ENCODE measurements at places on chromosomes 2 and 18.
A peak's percentile ranks its signal among the peaks of the same experiment; 100 is the strongest.

GRCh38 chr2:174787487-174788205 lies 23.4 kb upstream of the CHRNA1 start:
- no peak for DNase-seq

- DNase-seq: no peak
Observed at GRCh38 chr2:11406267-11406957, 59.5 kb downstream of the E2F6 start.

GRCh38 chr2:190318514-190318913 lies 1.1 kb downstream of the HIBCH start:
- no peak for DNase-seq

DNA sequence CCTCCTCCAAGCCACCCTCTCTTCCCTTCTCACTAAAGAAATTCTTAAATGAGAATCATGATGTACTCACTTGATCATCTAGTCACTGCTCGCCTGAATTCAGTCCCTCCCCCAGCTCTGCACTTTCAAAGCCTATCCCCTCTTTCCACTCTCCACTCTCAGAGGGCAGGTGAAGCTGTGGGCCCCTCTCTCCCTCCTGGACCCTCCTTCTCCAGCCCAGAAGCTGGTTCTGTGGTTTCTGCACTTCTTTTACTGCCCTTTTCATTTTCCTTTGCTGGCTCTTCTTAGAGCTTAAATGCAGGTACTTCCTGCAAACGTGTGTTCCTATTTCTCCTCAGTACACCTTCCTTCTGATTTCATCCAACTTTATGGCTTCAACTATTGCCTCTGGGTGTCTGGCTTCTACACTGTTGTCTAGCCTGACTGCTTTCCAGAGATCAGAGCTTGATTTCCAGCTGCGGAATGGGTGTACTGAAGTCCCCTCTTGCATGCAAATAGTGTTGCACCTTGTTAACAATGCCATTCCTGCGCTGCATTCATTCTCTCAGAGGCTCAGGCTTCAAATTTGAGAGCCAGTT lies 15.3 kb upstream of the TXNDC2 start:
- DNase-seq: no peak

GRCh38 chr2:68767031-68767961 lies 32.7 kb downstream of the ARHGAP25 start:
- DNase-seq: peak; percentile 45

- no peak for DNase-seq
Observed at GRCh38 chr2:147430408-147430807, 414.4 kb upstream of the ACVR2A start.

GRCh38 chr18:57850063-57850462 lies 46.9 kb upstream of the ATP8B1 start:
- no peak for DNase-seq

- no peak for DNase-seq
Observed at GRCh38 chr2:129061769-129062121, 743.1 kb upstream of the HS6ST1 start.

GRCh38 chr18:70148039-70148938 lies 57.2 kb downstream of the RTTN start:
- no peak for DNase-seq

GRCh38 chr2:70797506-70797905 lies 7.1 kb upstream of the FIGLA start:
- DNase-seq: no peak

DNA sequence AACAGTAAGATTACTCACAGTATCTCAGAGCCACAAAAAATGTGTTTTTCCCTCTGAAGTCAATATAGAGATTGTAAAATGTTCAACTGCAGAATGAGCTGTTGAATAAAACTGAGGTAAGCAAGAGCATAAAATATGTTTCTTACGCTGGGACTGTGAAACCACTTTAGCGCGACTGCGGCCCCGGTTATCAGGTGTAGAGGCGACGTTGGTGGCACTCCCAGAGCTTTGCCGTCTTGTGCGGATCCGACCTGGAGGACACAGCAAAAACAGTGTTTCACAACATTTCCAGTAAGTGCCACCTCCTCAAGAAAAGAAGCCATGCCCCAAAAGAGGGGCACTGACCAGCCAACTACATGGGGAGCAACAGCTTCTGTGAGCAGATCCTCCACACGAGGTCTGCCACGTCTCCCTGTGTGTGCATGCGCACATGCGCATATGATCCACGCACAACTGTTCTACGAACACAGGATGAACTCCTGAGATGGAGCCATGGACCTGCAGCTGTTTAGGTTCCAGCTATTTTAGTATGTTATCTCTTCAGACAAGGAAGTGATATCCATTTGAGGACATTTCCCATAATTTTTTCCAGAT lies 100.7 kb upstream of the RNU4ATAC start:
- no peak for DNase-seq

DNA sequence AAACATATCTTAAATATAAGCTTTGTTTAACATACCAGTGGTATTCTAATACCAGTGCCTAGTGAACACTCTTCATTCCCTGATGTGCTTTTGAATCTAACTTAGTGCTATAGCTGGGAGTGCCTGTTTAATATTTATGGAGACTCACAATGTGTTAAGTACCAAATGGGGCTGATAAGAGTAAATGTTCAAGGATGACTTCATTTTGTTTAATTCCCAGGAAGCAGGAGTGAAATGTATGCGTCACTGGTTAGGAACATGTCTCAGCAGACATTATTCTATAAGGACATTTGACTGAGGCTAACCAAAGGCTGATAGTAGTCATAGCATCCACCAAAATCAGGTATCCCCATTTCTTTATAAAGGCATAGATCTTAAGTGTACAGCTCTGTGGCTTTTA lies 31.7 kb upstream of the LINC00305 start:
- no peak for DNase-seq

DNA sequence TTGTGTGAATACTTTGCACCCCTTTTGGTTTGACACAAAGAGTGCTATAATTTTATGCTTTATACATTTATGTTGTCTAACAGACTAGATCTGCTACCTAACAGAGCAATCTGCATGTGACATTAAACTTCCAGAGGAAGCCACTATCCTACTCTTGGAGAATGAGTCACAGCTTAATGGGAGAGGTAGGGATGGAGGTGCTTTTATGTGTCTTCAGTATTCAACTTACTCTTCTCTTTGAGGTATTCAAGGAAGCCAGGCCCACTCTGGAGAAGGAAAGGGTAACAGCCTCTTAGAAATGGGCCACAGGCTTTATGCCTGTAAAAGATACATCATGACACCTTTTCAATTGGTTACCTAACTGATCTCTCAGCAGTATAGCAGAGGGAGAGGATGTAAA lies 85.8 kb upstream of the NEUROD1 start:
- no peak for DNase-seq

DNA sequence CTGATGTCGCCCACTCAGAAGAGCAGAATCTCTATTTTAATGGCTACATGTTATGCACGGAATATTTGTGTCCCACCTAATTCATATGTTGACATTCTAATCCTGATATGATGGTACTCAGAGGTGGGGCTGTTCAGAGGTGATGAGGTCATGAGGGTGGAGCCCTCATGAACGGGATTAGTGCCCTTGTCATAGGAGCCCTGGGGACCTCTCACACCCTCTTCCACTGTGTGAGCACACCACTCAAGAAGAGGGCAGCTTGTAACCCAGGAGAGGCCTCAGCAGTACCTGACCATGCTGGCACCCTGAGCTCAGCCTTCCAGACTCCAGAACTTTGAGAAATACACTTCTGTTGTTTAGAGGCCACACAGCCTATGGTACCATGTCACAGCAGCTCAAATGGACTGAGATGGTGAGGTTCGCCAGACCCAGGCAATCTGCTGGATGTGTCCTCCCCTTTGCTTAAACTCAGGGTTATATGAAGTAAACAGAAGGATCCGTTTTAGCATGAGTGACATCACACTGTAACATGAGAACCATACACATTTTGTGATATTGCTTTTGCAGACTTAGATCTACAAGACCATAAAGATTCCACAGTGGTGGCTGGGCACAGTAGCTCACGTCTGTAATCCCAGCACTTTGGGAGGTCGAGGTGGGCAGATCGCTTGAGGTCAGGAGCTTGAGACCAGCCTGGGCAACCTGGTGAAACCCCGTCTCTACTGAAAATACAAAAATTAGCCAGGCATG lies 48.7 kb downstream of the ATOH8 start:
- no peak for DNase-seq

GRCh38 chr2:140604096-140604495 lies 1526.7 kb downstream of the LRP1B start:
- DNase-seq: no peak

DNA sequence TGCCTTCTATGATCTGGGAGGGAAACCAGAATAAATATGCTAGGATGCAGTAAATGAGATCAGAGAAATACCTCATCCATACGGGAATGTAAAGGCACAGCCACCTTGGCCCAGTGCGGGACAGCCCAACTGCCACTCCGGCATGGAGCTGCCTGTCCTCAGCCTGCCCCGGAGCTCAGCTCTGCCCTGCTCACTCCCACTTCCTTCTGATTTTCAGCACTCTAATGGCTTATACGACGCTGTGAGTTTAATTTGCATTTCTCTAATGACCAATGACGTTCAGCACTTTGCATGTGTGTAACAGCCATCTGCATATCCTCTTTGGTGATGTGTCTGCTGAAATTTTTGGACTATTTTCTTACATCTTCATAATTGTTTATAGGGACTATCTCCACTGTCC lies 172.5 kb upstream of the RAB6C start:
- no peak for DNase-seq

DNA sequence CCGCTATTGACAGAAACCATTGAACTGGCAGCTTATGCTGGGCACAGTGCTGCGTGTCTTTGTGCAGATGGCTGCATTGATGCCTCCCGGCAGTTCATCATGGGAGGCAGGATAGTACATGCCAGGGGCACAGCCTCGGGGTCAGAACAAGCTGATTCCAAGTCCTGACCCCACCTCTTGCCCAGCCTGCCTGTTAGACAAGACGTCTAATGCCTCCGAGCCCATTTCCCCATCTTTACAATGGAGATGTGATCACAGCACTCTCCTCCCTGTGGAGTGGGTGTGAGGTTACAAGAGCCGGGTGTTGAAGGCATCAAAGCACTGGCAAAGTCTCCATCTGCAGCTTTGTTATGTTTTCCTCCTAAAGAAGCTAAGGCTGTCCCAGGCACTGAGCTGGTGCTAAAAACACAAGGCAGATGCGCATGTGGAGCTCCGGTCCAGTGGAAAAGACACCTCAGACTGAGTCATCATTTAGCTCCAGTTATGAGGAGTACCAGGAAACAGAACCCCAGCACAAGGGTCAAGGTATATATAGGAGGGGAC lies 125.7 kb upstream of the EPAS1 start:
- no peak for DNase-seq

DNA sequence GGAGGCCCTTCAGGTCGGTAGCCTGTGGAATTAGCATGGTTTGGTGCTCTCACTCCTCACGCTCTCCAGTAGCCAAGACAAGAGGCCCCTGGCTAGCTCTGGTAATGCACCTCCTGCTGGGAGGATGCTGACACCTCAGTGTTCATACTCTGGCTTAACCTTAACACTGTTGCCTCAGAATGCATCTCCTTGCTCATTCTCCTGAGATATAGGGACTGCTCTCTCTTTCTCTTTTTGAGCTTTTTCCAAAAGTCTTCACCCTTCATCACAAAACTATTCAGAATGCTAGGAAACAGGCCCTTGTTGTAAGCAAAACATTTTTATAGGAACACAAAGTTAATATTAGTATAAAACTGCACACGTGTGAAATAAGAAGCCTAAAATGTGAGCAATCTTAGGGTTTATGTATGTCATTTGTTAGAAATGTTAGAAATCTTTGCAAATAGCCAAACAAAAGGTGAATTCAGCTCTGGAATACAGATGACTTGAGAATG lies 17.3 kb upstream of the IMPA2 start:
- no peak for DNase-seq

DNA sequence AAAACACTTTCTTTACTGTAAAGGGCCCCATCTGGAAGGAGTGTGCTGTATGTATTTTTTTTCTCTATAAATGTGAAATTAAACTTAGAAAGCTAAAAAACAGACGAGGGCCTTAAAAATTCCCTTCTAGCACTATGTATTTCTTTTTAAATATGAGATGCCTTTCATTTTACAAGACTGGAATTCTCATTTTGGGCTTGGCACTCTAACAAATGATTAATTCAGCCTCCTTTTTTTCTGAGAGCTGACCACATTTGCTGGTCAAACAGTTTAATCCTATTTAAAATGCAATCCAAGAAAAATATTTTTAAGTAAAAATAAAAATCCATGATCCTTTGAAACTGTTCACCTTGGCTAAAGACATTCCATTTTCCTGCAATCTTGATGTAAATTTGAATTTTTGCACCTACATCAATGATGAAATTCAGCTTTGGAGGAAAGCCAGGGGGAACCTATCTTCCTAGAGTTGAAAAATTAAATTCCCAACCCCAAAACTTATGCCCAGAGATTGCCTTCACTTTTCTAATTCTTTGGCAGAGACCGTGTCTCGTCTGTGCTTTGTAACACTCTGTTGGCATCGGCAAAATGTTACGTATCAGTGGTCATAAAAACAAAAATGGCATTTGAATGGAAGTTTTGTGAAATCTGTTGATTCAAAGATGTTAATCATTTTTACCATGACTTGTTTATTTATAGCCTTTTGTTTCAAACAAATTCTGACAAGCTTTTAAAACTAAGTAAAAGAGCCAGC lies 284.5 kb downstream of the ZNF521 start:
- no peak for DNase-seq

DNA sequence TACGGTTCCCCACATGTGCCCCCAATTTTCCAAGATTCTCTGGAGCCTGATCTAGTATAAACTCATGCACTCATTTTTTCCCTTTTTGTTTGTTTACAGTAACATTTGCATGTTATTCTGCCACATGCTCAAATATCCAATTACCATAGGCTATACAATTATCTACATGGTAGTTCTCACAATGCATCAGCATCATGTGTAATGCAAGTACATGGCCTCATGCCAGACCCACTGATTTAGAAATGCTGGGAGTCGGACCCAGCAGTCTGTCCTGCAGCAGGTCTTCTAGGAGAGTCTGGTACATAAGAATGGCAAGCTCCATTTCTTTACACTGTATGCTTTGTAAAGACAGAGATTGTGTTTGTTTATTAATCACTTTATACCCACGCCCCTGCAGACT lies 107.7 kb downstream of the CBLN2 start:
- DNase-seq: no peak

GRCh38 chr2:203578759-203579643 lies 43.9 kb upstream of the RAPH1 start:
- peak; percentile 69 for DNase-seq

DNA sequence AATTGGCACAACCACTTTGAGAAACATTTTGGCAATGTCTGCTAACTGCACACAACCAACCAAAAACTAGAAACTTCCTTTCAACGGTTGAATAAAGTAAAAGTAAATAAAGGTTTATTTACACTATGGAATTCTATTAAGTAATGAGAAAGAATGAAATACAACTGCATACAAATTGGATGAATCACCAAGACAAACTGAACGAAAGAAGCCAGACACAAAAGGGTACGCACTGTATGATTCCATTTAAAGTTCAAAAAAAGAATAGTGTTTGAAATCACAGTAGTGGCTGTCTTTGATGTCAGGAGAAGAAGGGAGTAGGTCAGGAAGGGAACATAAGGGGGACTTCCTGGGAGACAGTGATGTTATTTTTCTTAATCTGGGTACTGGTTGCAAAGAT lies 46.5 kb upstream of the SULT1C3 start:
- no peak for DNase-seq

GRCh38 chr2:237572021-237572741 lies 5.8 kb downstream of the PRLH start:
- peak; percentile 76 for DNase-seq

GRCh38 chr2:200302940-200303727 lies 3.4 kb upstream of the SPATS2L start:
- DNase-seq: no peak
